Activated naive CD4-positive, alpha-beta T cell (primary cell): ENCODE measurements at places on chromosomes 2 and 18.

DNA sequence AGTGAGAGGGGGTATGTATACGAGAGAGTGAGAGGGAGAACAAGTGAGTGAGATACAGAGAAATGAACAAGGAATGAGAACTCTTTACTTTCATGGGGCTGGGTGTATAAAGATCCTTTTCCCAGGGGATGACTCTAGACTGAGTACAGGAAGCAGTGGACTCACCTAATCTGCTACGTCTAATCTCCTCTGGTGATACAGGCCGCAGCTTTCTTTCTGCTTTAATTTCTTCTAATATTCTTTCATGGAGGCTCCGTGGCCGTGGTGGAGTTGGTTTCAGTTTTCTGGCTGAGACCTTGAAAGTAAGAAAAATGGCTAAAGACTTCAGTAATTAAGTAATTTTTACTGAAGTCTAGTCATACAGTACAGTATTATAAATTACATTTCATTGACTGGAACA lies 85.2 kb downstream of the PRELID3A start:
- DNase-seq = no peak

GRCh38 chr18:66752733-66753132 lies 148.8 kb upstream of the CDH19 start:
- DNase-seq = no peak

DNA sequence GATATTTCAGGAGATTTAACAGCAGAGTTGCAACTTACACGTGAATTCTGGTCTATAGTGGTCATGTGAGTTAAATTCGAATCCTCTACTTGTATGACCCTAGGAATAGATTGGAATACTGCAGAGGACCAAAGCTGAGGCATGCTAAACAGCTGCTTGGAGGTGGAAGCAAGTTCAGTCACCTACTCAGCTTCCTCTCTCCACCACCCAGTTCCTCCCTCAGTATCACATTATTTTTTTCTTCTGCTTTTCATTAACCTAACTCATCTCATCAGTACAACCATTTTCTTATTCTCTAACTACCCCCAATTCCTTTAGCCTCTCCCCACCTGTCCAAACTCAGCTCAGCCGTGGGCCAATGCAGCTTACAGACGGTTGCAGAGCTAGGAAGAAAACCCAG lies 385.5 kb downstream of the SETBP1 start:
- DNase-seq = no peak

DNA sequence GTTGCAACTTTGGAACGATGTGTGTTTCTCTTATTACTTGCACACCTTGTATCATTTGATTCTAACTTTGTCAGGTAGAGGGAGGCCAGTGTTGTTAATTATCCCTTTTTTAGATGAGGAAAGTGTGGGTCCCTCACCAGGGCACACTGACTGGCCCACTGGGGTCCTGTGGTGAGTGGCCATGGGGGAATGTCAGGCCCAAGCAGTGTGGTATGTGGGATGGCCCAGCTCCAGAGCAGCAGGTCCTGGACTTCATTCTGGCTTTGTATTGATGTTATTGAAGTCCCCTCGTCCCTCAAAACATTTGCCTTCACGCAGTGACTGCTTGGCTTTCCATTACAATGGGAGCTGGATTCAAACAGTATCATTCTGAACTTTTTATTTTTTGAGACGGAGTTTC lies 11.7 kb downstream of the NCK2 start:
- DNase-seq = no peak

DNA sequence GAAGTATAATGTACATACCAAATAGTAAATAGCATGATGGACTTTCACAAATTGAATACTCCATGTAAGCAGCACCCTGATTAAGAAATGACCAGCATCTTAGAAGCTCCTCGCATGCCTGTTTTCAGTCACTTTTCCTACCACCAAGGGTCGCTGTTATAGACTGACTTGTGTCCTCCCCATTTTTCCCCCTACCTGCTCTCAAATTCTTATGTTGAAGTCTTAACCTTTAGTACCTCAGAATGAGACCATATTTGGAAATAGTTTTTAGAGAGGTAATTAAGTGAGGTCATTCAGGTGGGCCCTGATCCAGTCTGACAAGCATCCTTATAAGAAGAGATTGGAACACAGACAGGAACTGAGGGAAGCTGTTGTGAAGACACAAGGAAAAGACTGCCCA lies 125.9 kb downstream of the LYPD6 start:
- DNase-seq = no peak

GRCh38 chr2:96176661-96177060 lies 31.4 kb upstream of the DUSP2 start:
- no peak for DNase-seq

DNA sequence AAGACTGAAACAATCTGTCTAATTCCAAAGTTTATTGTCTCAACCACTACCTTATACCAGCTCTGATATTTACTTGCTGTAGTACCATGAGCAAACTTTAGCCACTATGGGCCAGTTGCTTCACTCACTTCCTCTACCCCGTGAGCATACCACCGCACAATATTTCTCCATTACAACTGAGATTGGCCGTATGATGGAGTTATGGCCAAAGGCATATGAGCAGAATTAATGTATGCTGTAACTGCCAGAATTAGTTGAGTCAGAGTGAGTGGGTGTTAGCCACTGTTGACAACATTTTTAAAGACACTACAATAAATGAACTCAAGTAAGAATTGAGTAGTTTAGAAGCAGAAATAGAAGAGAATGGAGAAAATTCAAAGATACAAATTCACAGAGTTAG lies 69.7 kb downstream of the LRATD1 start:
- DNase-seq = no peak

- DNase-seq = no peak
Observed at GRCh38 chr18:3717376-3718025, 267.5 kb downstream of the TGIF1 start.

DNA sequence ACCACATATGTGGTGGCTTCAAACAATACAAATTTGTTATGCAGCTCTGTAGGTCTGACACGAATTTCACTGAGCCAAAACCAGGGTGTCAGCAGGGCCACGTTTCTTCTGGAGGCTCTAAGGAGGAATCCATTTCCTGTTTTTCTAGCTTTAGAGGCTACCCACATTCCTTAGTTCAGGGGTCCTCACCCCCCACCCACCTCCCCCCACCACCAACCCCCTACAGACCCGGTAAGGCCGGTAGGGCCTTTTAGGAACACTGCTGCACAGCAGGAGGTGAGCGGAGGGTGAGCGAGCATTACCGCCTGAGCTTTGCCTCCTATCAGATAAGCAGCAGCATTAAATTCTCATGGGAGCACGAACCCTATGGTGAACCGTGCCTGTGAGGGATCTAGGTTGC lies 10.6 kb upstream of the SLC39A10 start:
- no peak for DNase-seq

DNA sequence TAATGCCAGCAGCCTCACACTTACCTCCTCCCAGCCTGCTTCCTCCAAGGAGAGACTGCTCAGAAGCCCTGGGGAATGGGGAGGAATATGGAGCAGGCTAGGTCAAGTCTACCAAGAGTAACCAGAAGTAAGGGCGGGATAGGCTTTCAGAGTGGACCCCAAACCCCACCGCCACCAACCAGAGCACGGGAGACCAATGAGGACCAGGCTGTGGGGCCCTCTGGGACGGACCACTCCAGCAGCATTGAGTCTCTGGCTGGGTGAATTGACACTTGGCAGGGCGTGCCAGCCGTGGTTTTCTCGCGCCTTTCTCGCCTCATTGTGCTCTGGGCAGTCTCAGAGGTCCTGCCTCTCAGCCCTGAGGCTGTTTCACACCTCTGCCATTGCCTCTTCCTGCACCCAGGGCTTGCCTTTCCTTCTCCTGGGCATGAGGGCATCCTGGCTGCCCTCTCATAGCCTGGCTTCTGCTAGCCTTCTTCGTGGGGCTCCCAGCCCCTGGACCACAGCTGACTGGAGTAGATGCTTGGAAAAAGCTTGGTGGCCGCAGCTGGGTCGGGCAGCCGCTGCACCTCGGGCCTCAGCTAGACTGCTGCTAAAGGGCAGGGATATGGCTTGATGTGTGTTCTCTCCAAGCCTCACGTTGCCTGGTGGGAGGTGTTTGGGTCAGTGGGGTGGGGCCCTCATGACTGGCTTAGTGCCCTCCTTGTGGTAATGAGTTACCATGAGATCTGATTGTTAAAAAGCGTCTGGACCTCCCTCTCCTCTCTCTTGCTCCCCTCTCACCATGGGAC lies 40.5 kb upstream of the HS6ST1 start:
- no peak for DNase-seq

- no peak for DNase-seq
Observed at GRCh38 chr2:165202239-165202638, 1.6 kb downstream of the SCN3A start.

GRCh38 chr2:58914733-58915505 lies 673.8 kb upstream of the FANCL start:
- no peak for DNase-seq

DNA sequence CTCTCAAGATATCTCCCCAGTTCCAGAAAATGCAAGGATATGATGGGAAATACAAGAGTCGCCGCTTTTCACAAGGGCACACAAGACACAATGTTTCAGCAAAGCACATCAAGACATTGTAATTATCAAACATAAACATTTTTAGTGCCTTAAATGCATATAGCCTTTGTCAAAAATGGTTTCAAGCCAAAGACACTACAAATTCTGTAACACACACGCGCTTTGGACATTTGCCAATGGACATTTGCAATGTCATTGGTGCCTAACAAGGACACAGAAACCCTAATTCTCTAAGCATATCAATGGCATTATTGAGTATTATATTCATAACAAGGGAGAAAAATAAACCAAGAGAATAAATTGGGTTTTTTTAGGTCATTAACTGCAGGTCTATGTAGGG lies 16.1 kb downstream of the ADD2 start:
- DNase-seq = no peak

DNA sequence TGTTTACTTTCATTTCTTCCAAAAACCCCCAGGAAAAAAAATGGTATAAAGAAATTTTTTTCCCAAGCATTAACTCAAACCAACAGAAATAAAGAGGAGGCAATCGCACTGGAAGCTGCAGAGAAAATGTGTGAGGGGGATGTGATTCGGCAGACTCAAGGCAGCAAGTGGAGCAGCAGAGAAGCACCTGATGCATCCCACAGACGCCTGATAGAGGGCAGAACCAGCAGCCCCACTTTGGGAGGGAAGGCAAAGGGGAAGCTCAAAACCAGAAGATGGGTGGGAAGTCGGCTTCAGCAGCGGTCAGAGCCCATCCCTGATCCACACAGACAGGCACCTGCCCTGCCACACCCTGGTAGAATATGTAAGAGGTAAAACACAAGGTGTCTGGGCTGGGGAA lies 12.6 kb downstream of the FTCDNL1 start:
- DNase-seq = no peak

DNA sequence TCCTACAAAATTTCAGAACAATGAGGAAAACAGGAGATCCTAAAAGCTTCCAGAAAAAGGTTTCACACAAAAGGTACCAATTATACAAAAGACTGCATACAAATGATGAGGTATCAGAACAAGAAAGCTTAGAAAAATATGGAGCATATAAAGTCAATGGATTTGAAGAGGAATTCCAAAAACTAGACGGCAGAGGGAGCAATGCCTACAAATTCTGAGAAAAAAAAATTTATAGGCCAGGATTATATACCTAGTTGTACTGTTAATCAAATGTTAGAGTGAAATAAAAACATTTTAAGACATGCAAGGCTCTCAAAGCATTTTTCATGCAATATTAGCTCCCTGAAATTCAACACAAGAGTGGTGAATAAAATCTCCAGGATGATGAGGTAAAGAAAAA lies 106.2 kb downstream of the ZRANB3 start:
- no peak for DNase-seq

- DNase-seq = no peak
Observed at GRCh38 chr2:68293755-68294154, 26.0 kb downstream of the CNRIP1 start.

GRCh38 chr2:100222844-100223243 lies 80.5 kb upstream of the AFF3 start:
- no peak for DNase-seq

DNA sequence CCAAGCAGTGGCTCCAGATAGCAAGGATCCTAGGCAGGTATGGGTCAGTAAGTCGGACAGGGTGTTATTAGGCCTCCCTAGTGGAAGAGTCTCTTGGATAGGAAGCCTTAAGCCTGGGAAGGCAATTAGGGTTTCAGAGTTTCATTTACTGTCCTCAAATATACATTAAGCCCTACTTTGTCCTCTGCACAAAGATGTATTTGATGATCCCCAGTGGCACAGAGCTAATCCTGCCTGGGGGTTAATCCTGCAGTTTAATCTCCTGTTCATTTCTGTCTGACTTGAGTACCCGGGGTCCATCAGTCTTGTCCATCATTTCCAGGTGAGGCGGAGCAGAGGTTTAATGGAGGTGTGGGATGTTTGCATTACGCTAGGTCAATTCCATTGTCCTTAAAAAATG lies 62.0 kb downstream of the MTCL1 start:
- DNase-seq = no peak

DNA sequence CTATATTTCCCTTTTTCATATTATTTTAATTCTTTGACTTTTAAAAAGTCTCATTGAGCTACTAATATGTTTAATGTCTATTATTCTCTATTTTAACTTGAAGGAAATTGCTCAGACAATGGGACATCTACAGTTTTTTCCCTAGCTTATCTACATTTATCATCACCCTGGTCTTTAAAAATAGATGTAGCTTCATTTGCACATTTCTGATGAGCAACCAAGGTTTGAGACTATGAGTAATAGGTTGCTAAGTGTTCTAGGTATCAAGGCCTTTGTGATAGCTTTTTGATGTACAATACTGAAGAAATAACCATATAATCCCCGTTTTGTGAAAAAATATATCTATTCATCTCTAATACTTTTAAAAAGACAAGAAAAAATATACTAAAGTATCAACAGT lies 47.0 kb downstream of the STAT4 start:
- no peak for DNase-seq

DNA sequence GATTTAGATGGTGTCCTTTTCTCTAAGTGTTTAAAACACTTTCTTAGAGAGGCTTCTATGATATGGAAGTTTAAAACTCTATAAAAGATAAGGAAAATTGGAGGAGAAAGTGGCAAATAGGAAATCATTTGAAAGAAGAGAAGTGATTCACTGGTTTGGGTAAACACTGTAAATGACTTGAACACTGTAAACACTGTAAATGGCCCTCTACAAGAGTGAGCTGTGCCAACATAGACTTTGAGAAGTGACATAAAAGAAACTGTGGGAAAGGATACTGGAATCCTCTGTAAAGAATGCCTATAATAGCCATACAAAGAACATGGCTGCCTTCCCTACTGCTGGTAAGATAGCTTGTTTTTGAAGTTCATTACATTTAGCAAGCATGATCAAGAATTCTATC lies 210.9 kb upstream of the SIX3 start:
- no peak for DNase-seq

GRCh38 chr18:67265464-67266245 lies 250.9 kb downstream of the DSEL start:
- DNase-seq = no peak

- no peak for DNase-seq
Observed at GRCh38 chr2:5694306-5694705, 2.1 kb downstream of the SOX11 start.

DNA sequence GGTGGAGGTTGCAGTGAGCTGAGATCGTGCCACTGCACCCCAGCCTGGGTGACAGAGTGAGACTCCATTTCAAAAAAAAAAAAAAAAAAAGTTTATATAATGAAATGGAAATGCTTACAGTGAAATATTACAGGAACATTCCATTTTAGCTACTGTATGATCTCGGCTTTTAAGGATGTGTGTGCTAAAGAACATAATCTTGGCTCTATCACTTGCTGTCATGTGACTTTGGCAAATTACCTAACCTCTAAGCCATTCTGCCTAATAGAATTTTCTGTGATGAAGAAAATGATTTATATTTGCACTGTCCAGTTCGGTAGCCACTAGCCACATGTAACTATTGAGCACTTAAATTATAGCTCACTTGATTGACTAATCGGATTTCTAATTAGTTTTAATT lies 36.3 kb downstream of the SMAD4 start:
- no peak for DNase-seq

- DNase-seq = no peak
Observed at GRCh38 chr2:233563663-233564430, 2.7 kb downstream of the USP40 start.
